Astrocyte (in vitro differentiated cells and primary cell): ENCODE measurements at places on chromosomes 4 and X.

DNA sequence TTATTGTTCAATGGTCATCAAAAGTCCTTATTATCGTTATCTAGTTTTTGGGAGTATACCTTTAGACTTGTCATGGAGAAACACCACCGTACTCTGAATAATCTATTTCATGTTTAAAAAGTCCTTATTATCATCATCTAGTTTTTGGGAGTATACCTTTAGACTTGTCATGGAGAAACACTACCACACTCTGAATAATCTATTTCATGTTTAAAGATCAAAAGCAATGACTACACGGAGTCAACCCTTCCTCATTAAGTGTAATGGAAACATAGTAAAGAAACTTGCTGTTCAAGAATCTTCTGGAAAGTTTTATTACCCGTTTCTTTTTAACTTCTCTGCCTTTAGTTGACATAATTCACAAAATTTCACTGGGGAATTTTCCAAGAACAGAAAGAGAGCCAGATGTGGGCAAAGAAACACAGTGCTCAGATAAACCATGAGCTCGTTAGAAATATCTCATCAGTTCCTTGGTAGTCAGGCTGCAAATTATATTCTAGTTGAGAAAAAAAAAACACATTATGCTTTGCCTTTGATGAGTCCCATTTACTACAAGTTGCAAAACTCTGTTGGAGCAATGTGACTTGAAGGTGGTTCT lies 158.8 kb downstream of the AFAP1 start:
- DNase-seq, result no peak

GRCh38 chr4:113979148-113979904 lies at the start of gene ARSJ:
Gene ARSJ (minus strand): TSS chr4:113979647. CDS start chr4:113978834, 813 bp downstream.
- peak; percentile 75 for DNase-seq

DNA sequence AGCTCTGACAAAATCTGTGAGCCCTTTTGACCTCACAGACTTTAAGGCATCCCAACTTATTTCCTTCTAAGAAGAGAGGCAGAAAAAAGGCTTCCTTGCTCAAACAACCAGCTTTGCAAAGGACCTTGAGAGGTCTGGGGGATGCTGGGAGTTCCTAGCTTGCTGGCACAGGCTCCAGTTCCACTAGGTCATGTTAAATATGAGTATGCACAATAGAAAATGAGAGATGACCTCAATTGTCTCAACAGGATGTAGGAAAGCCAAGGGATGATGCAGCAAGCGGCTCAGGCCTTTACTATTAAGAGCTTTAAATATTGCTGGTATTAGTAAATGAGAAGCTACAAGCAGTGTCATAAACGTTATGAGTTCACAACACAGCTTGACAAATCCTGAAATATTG lies 13.3 kb upstream of the ZNF827 start:
- no peak for DNase-seq

DNA sequence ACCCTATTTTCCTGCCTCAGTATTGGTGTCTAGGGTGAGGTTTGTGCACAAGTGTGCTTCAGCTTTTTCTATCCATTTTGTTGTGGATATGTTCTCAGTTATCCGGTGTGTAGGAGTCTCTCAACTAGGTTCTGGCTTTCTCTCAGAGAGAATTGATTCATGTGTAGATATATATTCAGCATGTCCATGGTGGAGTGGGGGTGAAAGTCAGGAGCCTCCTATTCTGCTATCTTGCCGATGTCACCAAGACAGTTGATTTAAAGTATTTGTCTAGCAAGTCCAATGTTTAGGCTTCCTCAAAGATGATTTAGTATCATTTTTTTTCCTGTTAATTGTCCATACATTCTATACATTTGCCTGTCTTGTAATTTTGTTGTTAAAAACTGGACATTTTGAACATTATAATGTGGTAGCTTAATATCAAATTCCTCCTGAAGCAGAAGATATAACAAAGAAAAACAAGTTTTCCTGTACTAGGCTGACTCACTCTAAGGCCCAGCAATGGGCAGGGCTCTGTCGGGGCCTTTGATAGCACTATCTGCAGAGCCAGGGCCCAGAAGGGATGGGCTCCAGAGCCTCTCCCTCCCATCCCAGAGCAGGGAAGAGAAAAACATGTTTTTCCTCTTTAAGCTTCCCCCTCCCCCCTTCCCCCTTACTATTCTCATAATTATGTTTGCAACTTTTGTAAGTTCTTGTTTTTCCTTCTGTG lies 37.6 kb downstream of the GLUD2 start:
- no peak for DNase-seq
